Upper lobe of left lung (tissue), 6 donors: ENCODE measurements at places on chromosomes 6 and 20. TPM values are rescaled to one million over a fixed set of nuclear protein-coding genes. Genes with fewer than 3 reads are reported as not detected.

DNA sequence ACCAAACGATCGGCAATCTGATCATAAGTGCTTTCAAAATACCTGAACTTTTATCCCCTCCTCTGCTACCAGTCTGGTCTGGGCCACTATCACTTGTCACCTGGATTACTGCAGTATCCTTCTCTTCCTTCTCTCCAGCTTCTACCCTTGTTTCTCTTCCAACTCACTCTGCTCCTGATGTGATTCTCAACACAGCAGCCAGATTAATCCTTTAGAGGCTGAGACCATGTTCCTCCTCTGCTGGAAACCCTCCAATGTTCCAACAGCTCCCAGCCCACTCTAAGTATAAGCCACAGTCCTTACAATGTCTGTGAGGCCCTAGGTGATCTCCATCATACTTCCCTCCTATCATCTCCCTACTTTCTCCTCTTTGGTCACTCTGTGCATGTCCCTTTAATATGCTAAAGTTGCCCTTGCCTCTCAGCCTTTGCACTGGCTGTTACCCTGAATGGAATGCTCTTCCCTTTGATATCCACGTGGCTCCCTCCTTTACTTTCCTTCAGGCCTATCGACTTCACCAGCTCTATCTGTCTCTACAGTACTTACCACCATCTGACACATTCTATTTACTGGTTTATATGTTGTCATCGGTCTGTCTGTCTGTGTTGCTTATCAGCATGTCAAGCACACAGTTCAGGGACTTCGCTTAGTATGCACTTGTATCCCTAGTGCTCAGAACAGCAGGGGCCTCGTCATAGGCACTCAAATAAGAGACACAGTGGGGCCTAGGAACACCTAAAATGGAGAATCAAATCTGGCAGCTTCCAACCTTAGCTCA lies 35.0 kb upstream of the RNF24 start:
- no peak for DNase-seq

- no peak for DNase-seq
These were observed 80.4 kb downstream of the ARID1B start for GRCh38 chr6:156857573-156857972.

DNA sequence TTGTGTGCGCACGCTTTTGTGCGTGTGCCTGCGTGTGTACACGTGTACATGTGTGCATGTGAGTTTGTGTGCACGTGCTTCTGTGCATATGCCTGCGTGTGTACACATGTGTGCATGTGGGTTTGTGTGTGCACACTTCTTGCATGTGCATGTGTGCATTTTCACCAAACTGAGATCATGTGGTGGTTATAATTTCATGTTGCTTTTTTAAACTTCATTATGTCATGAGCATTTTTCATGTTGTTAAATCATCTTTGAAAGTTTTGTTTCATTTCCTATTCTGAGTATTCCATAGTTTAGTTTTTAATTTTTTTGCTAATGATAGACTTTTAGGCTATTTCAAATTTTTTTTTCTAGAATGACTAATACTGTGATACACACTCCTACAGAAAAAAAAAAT lies 6.4 kb upstream of the CST3 start:
- no peak for DNase-seq

GRCh38 chr20:63501818-63502670 lies 3.2 kb upstream of the EEF1A2 start:
- DNase-seq = peak; percentile 68

GRCh38 chr6:111600154-111600553 lies 5.5 kb downstream of the TRAF3IP2 start:
- no peak for DNase-seq

DNA sequence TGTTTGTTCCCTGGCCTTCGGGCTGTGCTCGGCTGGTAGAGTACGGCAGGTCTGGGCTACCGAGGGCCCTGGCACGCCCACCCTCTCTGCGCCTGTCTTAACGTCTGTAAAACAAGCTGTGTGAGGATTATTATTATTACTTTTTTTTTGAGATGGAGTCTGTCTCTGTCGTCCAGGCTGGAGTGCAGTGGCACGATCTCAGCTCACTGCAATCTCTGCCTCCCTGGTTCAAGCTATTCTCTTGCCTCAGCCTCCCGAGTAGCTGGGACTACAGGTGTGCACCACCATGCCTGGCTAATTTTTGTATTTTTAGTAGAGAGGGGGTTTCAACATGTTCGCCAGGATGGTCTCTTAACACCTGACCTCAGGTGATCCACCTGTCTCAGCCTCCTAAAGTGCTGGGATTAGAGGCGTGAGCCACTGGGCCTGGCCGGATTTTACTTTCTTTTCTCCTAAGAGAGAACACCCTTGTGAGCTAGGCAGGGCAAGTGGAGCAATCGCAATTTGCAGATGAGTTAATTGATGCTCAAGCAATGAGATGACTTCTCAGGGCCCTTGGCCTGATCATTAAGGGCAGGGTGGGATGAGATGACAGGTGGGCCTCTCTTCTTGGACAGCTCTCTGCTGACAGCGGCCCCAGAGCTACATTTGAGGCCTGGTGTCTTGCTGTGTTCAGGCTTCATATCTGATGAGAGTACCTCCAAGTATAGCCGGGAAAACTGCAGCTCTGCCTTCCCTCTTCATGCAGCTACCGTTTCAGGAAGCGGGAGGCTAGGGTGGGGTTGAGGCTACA lies 859 bp upstream of the SMIM29 start:
- no peak for DNase-seq

GRCh38 chr20:17749978-17750721 lies 50.4 kb downstream of the BANF2 start:
- DNase-seq = no peak

DNA sequence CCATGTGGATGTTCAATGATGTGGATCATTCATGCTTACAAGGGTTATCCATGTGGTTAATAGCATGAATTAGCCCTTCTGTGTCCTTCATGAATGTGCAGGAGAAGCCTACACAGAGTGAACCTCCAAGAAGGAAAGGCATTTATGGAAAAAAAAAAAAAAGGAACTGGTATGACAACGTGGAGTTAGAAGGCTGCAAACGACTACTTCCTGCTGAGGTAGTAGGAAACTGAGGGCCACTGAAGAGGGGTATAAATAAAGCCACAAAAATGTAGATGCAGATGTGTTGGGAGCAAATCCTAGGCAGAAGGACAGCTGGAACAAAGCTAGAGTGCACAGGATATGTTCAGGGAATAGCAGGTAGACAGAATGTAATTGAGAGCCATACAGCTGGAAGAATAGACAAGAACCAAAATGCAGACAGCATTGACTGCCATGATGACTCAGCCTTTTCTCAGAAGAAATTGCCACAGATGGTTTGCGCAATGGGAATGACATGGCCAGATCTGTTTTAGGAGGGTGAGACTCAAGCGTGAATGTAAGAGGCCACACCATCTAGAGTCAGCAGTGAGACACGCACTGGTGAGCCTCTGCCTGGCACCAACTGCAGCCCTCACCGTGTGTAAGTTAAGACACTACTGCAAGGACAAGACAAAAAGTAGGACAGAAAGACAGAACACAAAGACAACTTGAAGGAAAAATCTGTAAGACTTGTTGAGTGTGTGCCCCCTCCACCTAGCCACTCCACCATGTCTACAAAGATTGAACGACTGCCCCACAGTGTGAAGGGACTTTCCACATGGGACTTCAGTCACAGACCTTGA lies 79.8 kb downstream of the KIF13A start:
- peak; percentile 91 for DNase-seq

GRCh38 chr6:125829433-125829832 lies 38.7 kb downstream of the NCOA7 start:
- no peak for DNase-seq

GRCh38 chr20:60113024-60113724 lies 155.0 kb downstream of the CDH26 start:
- DNase-seq = peak; percentile 62

DNA sequence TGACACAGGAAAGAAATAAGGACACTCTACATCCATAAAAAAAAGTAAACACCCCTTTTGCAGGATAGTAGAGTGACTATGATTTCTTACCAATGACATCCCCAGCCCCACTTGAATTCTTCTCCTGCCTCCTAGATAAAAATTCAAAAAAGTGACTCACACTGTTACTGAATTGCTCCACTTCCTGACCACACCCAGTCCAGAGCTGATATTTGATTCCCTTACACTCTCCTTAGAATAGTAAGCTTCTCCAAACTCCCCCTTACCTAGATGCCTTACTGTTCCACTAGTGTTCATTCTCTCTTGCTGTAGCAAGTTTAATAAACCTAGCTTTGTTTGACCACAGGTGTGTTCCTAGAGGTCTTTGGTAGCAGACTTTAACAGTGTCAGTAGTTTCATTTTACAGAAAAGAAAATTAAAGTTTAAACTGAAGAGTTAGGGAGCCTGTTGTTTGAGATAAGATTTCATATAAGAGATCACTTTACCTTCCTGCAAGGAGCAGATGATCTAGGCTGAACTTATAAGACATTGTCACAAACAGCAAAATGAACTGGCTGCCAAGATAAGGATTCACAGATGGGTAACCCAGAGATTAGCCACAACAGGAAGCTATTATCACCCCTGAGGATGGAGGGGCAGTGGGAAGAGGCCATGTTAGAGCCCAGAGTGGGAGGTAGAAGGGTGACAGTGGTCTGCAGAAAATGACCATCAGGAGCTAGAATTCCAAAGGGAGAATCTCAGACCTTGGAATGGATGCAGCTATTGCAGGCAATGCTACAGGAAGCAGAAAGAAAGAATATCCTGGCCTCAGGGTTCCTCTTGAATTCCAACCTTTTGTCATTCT lies 28.4 kb upstream of the BTN3A2 start:
- no peak for DNase-seq

GRCh38 chr20:59785986-59786795 lies 147.2 kb downstream of the SYCP2 start:
- no peak for DNase-seq

- DNase-seq = no peak
These were observed 23.3 kb upstream of the BMP2 start for GRCh38 chr20:6744180-6744579.

DNA sequence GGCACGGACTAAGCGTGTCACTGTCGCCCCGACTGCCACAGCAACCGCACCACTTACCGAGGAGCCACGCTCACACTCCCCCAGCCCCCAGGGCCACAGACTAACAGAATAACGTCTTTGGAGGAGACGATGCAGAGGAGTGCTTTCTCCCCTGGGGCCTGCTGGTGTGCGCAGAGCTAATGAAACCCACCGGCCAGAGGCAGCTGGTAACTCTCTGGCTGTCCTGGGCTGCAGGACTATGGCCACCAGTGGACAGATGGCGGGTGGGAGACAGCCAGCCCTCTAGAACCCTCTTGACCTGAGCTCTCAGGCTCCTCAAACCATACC lies 228.0 kb downstream of the DLL1 start:
- no peak for DNase-seq

DNA sequence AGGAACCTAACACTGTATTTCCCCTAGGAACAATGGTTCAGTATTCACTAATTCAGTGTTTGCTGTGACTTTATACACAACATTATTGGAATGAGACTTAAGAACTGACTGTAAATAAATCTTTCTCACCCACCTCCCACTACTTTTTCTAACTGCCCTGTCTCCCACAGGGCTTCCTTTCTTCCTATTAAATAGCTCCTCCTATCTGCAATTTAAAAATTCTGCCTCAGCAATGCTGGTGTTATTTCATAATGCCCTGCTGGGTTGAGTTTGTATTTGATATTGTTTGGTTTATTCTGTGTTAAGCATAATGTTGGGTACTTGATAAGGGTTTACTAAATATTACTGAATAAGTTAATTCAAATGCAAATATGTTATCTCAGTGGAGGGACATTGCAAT lies 573.1 kb upstream of the RNF217 start:
- no peak for DNase-seq

The PTCRA gene
- 5.7 TPM for total RNA-seq

The ABHD16B gene
- not detected for total RNA-seq

The C6orf163 gene
- total RNA-seq = 7.3 TPM

The COL11A2 gene
- total RNA-seq = 0.91 TPM

The NR2E1 gene
- not detected for total RNA-seq

The OR2J2 gene
- total RNA-seq = not detected

The GRIK2 gene
- not detected for total RNA-seq

The RAET1G gene
- 0.67 TPM for total RNA-seq

The LCA5 gene
- 4.7 TPM for total RNA-seq

The TP53TG5 gene
- not detected for total RNA-seq

The AGPAT4 gene
- total RNA-seq = 12.5 TPM

The BCAS1 gene
- total RNA-seq = 11.2 TPM

The MTFR2 gene
- total RNA-seq = 1.3 TPM
